ENCODE measurements at places on chromosomes 12 and 14. TPM values are rescaled to one million over a fixed set of nuclear protein-coding genes. Genes with fewer than 3 reads are reported as not detected.

Gene KRT81
- total RNA-seq: not detected

Gene ASCL1
- not detected for total RNA-seq

Gene PLEKHG7
- not detected for total RNA-seq

Gene FGF6
- total RNA-seq: not detected

Gene ANAPC5
- total RNA-seq: 131 TPM

Gene KRT78
- total RNA-seq: not detected

Gene RAB3IP
- total RNA-seq: 37.3 TPM

Gene MAP3K12
- 13.8 TPM for total RNA-seq

Gene PDE3A
- not detected for total RNA-seq

Gene KRT79
- 0.44 TPM for total RNA-seq

Gene TMEM132C
- not detected for total RNA-seq

Gene CPSF6
- total RNA-seq: 120 TPM

Gene PAN2
- 25.5 TPM for total RNA-seq

Gene HOXC4
- 1.3 TPM for total RNA-seq

Gene GYS2
- total RNA-seq: not detected

Gene TAS2R9
- total RNA-seq: not detected

Gene RPGRIP1
- not detected for total RNA-seq

Gene TDRD9
- 0.93 TPM for total RNA-seq

Gene LDHB
- total RNA-seq: 1,753 TPM

Gene EGLN3
- 1.3 TPM for total RNA-seq

Gene KRT74
- total RNA-seq: not detected

Gene TMEM63C
- total RNA-seq: 1.3 TPM

Gene RFX4
- not detected for total RNA-seq

Gene CATSPERB
- not detected for total RNA-seq

Gene KLRC4
- total RNA-seq: 7.6 TPM

Gene ABCC9
- total RNA-seq: not detected

Gene KCNJ8
- total RNA-seq: not detected

Gene CPNE6
- total RNA-seq: not detected
